ENCODE measurements at places on chromosomes 13 and 19.

- no peak for DNase-seq
Observed at GRCh38 chr13:110874508-110874960, 40.3 kb downstream of the ANKRD10 start.

DNA sequence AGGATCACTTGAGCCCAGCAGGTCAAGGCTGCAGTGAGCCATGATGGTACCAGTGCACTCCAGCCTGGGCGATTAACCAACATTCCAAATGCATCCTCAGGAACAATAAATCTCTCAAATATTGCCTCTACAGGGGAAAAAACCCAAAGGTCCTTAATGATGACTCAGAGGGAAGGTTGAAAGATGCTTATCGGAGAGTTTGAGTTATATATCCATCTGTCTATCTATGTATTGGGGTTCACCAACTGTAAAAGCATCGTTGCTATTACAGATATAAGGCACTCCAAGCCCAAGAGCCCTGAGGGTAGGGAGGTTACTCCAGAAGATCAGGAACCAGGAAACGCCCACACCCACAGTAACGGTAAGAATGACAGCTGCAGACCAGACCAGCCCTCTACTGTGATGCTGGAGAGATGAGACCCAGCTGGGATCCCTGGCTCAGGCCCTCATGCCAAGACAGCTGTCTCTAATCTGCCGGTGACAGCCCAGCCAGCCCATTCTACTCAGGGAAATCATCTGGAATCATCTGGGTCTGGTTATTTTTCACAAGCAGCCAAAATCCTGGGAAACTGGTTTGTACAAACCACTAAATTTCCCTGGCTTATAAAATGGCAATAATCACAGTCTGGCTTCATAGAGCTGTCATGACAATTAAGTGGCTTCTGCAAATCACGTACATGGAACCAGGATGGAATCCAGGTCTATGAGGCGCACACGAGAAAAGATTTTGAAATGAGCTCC lies 23.8 kb downstream of the TEX101 start:
- no peak for DNase-seq

GRCh38 chr13:85420136-85420535 lies 379.1 kb downstream of the SLITRK6 start:
- DNase-seq, result no peak

- peak; percentile 82 for DNase-seq
Observed at GRCh38 chr19:570937-571565, 1.3 kb upstream of the BSG start.

- no peak for DNase-seq
Observed at GRCh38 chr13:101916108-101916774, 463.8 kb downstream of the ITGBL1 start.

GRCh38 chr19:50340331-50340730 lies 11.2 kb upstream of the KCNC3 start:
- no peak for DNase-seq

DNA sequence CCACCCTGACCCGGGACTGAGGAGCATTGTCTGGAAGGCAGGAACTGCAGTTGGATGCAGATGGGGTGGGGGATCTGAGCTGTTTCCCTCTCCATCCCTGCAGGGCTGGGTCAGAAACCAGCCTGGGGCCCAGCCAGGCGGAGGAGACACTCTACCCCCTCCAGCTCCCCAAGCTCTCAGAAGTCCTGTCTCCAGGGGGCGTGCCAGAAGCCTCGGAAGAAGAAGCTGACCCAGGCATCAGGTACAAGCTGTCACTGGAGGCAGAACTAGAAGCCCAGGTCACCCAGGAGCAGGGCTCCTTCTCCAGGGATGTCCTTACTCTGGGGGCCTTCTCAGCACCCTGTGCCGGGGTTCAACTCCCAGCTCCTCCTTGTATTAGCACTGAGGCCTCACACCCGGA lies 15.5 kb downstream of the SIX5 start:
- DNase-seq, result no peak

GRCh38 chr13:27463500-27463899 lies 13.1 kb upstream of the MTIF3 start:
- DNase-seq, result no peak

DNA sequence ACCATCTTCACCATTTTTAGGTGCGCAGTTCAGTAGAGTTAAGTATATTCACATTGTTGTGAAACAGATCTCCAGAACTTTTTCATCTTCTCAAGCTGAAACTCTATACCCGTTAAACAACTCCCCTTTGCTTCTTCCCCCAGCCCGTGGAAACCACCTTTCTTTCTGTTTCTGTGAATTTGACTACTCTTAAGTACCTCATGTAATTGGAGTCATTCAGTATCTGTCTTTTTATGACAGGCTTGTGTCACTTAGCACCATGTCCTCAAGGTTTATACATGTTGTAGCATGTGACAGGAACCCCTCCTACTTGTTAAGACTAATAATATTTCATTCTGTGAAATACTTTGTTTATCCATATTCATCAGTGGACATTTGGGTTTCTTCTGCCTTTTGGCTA lies 52.8 kb downstream of the TNFRSF19 start:
- no peak for DNase-seq

- no peak for DNase-seq
Observed at GRCh38 chr13:23637829-23638228, 67.6 kb downstream of the TNFRSF19 start.

DNA sequence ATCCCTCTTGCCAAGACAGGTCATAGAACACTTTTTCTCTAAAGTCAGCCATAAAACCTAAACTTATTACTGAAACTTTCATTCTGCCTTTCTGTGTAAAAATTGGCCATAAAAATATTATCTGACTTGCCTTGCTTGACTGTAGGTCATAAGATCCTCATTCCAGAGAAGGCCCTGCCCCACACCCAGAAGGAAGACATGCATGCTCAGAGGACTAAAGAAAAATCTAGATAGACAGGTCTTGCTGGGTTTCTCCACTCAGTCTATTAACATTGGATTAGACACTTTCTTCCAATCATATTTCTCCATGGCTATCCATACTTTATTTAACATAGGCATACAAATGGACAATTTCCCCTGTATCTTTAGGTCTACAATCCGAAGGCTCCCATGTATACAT lies 1066.5 kb downstream of the SLITRK1 start:
- DNase-seq, result no peak

- no peak for DNase-seq
Observed at GRCh38 chr13:44826591-44827350, 162.5 kb downstream of the NUFIP1 start.

DNA sequence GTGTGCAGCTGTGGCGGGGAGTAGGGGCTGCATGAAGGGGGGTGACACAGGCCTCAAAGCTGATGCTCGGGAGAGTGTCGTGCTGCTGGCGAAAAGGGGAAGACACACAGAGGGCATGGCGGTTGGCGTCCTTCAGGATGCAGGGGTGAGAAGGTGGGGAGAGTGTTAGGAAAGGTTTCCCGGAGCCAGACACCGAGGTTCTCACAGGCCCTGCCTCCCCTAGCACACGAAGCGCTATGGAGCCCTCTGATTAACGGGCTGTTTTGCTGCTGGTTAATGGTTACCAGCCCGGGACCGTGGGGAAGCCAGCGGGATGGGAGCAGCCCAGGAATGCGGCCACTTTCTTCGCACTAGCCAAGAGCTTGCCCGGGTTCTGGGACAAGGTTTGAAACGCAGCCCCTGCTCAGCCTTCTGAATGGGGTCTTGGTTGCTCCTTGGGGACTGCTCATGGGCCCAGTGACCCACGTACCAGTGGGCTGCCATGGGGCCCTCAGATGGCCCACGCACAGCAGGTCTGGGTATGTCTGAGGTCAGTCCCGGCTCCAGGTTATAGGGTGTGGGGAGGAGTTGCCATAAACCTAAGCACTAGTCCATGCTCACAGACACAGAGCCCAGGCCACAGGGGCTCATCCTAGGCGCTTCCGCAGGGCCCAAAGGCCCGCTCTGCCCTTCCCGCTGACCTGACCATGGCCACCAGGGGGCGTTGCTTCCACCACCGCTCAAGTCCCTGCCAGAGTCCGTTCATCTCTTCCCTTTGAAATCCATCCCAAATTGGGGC lies 31.3 kb upstream of the ISYNA1 start:
- peak; percentile 56 for DNase-seq

DNA sequence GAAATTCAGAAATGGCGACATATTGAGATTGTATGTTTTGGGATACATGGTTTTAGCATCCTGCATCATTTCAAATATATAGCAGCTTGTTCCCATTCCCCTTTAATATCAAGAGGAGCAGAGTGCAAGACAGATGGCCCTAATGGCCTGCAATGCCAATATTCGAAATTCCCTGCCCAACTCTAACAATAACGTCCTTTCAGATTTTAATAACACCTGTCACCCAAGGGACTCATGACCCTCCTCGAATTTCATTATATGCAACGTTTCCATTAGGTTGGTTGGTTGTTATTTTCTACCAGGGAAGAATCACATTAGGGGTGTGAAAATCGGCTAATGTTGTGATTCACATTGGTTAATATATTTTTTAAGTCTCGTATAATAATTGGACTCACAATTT lies 170.0 kb downstream of the TNFSF13B start:
- no peak for DNase-seq

GRCh38 chr13:58119351-58119750 lies 487.8 kb downstream of the PCDH17 start:
- no peak for DNase-seq

GRCh38 chr19:18940769-18941627 lies at the start of gene HOMER3:
Gene HOMER3 (minus strand): TSS chr19:18941217. CDS start chr19:18938982, 2,235 bp downstream.
- peak; percentile 81 for DNase-seq

- no peak for DNase-seq
Observed at GRCh38 chr13:20337884-20338551, 105.9 kb upstream of the GJB6 start.

Data from stimulated activated effector memory CD8-positive, alpha-beta T cell treated with anti-CD3 and anti-CD28 coated beads, Interleukin-12 subunit alpha, Interleukin-12 subunit beta, amount 100 ng/mL, for 72 hours (primary cell).